Suppressor macrophage (primary cell): ENCODE measurements at places on chromosomes 6 and 20.

GRCh38 chr6:65595540-65595939, 111.5 kb downstream of the EYS start:
- DNase-seq, result no peak

DNA sequence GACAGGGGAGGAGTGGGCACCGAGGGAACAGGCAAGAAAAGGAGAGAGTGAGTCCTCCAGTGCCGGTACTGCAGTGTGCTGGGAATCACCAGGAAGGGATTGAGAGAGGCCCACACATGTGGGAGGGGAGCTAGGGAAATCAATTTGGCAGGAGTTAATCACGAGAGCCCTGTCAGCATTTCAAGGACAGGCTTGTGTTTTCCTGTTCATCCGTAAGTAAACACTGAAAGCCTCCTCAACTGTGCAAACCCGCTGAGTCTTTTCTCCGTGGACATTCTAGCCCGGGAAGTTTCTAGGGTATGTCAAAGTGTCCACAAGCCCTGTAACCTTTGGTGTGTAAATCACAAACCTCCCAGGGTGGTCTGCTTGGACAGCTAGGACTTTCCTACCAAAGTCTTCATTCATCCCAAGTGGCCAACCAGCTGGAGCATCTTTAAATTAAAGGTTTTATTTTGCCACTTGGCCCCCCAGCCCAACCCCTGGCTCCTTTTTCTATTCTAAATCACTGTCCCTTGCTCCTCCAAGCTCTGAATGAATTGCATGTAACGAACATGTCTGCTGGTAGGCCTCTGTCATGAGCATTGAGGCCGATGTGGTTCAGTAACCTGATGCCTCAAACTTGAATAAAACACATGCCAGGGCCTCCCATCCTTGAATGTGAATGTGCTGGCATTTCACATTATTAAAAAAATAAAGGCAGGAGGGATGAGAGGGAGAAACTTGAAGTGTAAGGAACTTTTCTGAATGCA, 149.1 kb downstream of the ZNF217 start:
- DNase-seq, result no peak

- DNase-seq, result no peak
Observed at GRCh38 chr6:158735009-158735408, 84.2 kb downstream of the EZR start.

DNA sequence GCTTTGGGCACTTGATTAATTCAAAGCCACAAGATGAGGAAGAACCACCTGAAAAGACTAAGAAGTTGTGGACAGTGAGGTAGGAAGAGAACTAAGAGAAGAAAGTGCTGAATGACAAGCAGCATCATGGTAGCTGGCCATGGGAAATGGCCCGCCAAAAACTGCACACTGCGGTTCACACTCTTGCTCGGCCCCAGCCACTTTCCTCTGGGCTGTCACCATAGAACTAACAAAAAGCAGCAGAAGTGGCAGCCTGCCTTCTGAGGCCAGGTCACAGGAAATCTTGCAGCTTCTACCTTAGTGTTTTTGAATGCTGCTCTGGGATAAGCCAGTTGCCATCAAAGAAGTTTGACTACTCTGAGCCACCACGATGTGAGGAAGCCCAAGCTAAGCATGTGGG, 34.8 kb upstream of the ZNFX1 start:
- DNase-seq, result no peak

- DNase-seq, result peak; percentile 16
Observed at GRCh38 chr6:3252369-3252768, 6.4 kb upstream of the PSMG4 start.

GRCh38 chr6:1962201-1962600, 283.2 kb downstream of the GMDS start:
- no peak for DNase-seq
